ENCODE measurements at places on chromosomes 4 and X. TPM values are rescaled to one million over a fixed set of nuclear protein-coding genes. Genes with fewer than 3 reads are reported as not detected.

IDH3G gene
- 47.4 TPM for total RNA-seq

PPARGC1A gene
- not detected for total RNA-seq

CLTRN gene
- 0.32 TPM for total RNA-seq

OCIAD1 gene
- total RNA-seq: 119 TPM
